AG09309 (cell line): ENCODE measurements at places on chromosomes 12 and 14.
A peak's percentile ranks its signal among the peaks of the same experiment; 100 is the strongest.

- DNase-seq, result peak; percentile 37
Measured at GRCh38 chr14:68365228-68365627, 427.6 kb downstream of the ZFP36L1 start.

DNA sequence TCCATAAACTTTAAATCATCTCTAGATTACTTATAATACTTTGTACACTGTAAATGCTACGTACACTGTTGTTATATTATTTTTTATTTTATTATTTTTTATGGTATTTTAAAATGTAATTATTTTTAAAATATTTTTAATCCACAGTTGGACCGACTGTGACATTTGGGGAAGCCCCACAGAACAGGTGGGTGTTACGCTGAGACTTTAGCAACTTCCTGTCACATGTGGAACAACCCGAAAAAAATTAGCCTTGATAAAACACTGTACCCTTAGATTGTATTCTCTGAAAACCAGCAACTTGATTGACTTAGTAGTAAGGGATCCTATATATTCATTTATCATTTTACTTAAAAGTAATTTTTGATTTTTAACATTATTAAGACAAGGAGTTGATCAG, 1755.7 kb upstream of the SEL1L start:
- no peak for DNase-seq

DNA sequence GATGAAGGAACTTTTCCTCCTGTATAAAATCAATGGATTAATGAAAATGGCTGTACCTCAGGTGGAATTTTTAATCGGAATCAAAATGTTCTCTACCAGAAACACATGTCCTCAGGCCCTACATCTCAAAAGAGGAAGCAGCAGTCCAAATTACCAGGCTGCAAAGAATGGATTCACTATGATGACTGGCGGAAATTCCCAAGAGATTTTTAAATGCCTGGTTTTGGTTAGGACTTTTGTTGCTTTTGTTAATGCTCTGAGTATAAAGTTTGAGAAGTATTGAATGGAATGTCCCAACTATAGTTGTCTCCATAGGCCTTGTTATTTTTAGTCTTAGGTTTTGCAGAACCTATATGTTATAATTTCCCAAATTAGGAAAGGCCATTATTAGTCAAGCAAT, 11.2 kb upstream of the IFNG start:
- DNase-seq, result no peak

GRCh38 chr12:96878704-96879103, 28.4 kb upstream of the NEDD1 start:
- peak; percentile 67 for DNase-seq

- no peak for DNase-seq
Measured at GRCh38 chr14:85316701-85317410, 213.1 kb upstream of the FLRT2 start.

GRCh38 chr12:92899386-92900001, 29.6 kb downstream of the EEA1 start:
- peak; percentile 94 for DNase-seq

- no peak for DNase-seq
Measured at GRCh38 chr12:53067993-53068770, 11.0 kb downstream of the SPRYD3 start.

- no peak for DNase-seq
Measured at GRCh38 chr14:81427348-81428058, 27.4 kb upstream of the STON2 start.

DNA sequence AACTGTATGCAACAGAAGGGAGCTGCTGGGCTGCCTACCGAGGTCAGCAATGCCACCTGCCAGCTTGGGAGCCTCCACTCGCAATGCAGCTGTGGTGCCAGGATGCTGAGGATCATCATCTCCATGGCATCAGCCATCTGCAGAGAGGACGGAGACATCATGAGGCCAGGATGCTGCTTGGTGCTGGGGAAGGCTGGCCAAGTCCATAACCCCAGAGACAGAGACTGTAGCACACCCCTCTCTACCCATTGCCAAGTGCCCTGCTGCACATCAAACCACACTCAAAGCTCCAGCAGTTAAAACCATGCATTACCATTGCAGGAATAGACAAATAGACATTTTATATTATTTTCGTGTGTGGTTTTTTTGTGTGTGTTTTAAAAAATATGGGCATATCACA, 43.5 kb downstream of the SVOP start:
- no peak for DNase-seq

GRCh38 chr12:27868139-27868538, 88.1 kb upstream of the MANSC4 start:
- peak; percentile 59 for DNase-seq

DNA sequence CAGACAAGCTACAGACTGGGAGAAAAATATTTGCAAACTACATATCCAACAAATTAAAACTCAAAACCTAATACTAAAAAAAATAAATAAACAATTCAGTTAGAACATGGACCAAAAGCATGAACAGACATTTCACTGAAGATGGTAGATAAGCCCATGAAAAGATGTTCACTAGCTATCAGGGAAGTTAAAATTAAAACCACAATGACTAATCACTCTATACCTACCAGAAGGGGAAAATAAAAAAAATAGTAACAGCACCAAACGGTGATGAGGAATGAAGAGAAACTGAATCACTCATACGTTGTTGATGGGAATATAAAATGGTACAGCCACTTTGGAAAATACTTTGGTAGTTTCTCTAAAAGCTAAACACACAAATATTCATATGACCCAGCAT, 31.1 kb upstream of the DHRS7 start:
- no peak for DNase-seq

GRCh38 chr14:94448071-94448808, 4.4 kb downstream of the SERPINA11 start:
- no peak for DNase-seq

DNA sequence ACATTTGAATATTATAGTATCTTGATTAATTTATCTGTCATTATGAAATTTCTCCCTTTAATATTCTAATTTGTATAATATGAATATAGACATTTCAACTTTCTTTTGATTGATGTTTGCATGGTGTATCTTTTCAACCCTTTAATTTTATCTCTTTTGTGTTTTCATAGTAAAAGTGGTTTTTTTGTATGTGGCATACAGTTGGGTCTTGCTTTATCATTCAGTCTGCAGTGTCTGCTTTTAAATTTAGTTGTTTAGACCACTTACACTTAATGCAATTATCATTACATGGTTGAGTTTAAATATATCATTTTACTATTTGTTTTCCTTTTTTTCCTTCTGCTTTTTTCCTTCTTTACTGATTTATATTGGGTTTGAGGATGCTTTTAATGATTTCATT, 29.6 kb downstream of the CCDC91 start:
- DNase-seq, result no peak

DNA sequence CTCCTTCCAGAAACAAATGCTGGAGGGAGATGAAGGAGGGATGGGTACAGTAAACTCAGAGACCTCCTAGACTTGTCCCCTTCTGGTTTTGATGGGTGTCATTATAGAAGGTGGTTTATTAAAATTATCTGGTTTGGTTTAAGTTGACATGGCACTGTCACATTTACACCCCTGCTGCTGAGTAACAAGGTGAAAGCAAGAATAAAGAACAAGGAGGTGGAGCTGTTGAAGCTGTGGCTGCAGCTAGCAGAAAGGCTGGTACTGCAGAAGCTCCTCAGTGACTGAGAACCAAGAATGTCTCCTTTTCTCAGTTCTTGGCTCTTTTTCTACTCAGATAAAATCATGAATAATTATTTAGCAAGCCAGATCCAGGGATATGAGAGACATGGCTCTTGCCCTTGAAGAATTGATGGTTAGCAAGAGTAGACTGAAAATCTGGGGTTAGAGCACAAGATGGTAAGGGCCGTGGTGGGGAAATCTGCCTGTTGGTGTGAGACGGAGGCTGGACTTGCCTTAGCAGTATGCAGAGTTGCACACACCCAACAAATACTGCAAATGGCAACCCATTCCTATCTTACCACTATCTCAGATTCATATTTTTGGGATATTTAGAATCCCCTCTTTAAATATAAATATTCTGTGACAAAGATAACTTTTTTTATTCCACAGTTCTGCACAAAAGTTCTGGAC, at the start of gene GZMH:
Gene GZMH (minus strand): TSS at position 31 of the 690 bp plus-strand sequence. CDS start 72 bp downstream, outside the sequence.
- DNase-seq, result no peak

DNA sequence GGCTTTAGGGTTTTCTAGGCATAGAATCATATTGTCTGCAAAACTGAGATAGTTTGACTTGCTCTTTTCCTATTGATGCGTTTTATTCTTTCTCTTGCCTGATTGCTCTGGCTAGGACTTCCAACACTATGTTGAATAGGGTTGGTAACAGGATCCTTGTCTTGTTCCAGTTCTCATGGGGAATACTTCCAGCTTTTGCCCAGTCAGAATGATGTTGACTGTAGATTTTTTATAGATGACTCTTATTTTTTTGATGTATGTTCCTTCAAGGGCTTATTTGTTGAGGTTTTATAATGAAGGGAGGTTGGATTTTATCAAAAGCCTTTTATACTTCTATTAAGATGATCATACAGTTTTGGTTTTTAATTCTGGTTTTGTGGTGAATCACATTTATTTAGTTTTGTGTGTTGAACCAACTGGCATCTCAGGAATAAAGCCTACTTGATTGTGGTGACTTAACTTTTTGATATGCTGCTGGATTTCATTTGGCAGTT, 478.2 kb downstream of the TMEM117 start:
- DNase-seq, result no peak

DNA sequence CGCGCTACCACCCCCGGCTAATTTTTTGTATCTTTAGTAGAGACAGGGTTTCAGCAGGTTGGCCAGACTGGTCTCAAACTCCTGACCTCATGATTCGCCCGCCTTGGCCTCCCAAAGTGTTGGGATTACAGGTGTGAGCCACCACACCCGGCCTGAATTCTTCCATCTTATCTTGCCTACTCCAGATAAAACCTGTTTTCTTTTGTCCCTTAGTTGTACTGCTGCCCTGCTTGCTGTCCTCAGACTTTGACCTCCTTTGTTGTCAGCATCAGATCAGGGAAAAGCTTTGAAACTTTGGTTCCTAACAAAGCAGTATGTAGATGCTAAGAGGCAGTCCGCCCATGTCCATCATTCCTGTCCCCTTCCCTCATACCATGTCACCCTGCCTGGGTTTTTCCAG, 15.9 kb downstream of the COPZ1 start:
- no peak for DNase-seq

- no peak for DNase-seq
Measured at GRCh38 chr14:35414365-35414764, 9.8 kb upstream of the NFKBIA start.

GRCh38 chr12:70739756-70740155, 102.5 kb upstream of the PTPRB start:
- no peak for DNase-seq

GRCh38 chr12:75716291-75717025, 205.0 kb upstream of the KRR1 start:
- no peak for DNase-seq

DNA sequence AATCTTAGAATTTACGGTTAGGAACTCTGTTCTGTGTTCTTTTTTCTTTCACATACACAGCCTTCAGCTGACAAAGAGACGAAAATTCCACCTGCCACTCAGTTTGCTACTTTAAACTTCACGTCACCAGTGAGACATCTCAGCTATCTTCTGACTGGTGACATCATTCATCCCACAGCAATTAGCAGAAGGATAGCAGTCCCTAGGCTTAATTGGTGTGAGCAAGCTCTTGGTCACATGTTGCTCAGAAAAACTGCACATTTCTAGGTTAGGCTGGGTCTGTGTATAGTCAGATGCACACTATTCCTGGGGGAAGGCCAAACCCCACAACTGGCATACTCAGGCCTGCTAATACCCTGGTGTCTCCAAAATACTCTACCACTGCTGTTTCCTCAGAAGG, 23.9 kb downstream of the SLC7A7 start:
- DNase-seq, result peak; percentile 23

- no peak for DNase-seq
Measured at GRCh38 chr12:122076743-122077495, 1.6 kb upstream of the MLXIP start.

GRCh38 chr14:103825101-103825500, 22.3 kb downstream of the PPP1R13B start:
- DNase-seq, result no peak

- no peak for DNase-seq
Measured at GRCh38 chr12:95999484-95999883, 3.3 kb upstream of the HAL start.

GRCh38 chr12:26467351-26467750, 272.0 kb downstream of the SSPN start:
- DNase-seq, result no peak

DNA sequence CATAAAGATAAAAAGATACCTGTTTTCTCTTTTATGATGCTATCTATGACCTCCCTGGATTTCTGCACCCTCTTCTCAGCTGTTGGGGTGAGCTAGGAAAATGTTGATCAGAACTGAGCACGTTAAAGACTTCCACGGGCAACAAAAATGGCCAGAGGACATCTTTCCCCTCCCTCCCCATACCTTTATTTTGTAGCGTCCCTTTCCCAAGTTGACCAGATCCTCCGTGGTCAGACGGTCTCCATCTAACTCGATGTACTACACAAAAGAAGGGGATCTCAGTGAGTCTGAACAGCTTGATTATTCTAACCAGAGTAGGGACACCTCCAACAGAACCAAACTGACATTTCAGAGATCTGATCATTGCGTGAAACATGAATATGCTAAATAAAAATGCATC, 2.2 kb downstream of the HAL start:
- DNase-seq, result no peak

DNA sequence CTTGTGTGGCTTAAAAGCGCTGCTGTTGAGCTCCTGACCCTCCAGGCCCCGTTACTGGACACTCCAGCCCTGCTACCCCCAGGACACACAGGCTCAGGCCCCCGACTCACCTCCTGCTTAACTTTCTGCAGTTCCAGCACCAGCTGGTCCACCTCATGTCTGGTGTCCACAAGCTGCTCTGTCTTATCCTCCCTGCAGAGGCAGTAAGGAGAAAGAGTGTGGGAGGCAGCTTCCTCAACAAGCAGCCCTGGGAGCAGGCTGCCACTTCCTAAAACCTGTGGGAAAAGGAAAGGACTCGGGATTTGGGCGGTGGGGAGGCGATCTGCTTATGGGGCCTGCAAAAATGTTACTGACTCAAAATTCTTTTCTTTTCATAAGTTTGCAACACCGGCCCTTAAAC, 79.2 kb downstream of the CCDC88C start:
- no peak for DNase-seq

DNA sequence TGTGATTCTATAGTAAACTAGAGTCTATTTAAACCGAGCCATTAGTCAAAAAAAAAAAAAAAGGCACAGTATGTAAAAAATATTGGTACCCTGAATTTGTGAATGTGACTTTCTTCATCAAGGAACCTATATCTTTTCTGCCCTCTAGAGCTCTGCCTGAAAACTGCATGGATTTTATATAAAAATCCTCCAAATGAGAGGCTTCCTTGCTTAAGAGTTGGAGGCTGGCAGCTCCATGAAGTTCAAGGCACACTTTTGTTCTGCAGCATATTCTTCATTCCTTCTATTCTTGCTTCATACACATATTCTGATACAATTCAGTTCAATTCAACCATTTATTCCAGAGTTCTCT, 23.1 kb upstream of the NKX2-8 start:
- no peak for DNase-seq

GRCh38 chr14:101114726-101115515, 211.4 kb upstream of the RTL1 start:
- no peak for DNase-seq

- DNase-seq, result no peak
Measured at GRCh38 chr14:41608681-41609390, 2.2 kb downstream of the LRFN5 start.

- no peak for DNase-seq
Measured at GRCh38 chr12:52636189-52636588, 15.8 kb downstream of the KRT2 start.
